ENCODE measurements at places on chromosomes 6 and 20. TPM values are rescaled to one million over a fixed set of nuclear protein-coding genes. Genes with fewer than 3 reads are reported as not detected.

DNA sequence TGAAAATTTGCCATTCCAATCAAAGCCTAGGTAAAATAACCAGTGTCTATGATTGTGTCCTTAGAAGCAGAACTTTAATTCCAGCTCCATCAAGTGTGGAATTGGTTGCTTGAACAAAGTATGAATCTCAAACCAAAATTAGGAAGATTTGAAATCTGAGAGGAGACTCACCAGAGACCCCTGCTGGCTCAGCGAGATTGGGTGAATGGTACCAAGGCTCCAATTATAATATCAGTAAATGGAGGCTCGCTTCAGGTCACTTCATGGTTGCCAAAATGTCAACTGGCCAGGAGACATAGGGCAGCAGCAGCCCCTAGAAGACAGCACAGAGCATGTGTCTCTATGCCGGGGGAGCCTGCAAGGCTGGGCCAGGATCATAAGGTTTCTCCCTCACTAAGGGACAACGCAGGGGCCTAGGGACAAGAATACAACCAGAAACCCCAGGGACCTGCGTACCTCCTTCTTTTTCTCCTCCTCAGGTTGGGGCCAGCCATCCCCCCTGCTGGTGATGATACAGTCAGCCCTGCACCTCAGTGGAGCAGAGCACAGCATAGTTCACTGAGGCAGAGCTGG lies 14.0 kb downstream of the RBL1 start:
- peak; percentile 17 for DNase-seq

GRCh38 chr20:45833883-45834796 lies 541 bp downstream of the SNX21 start:
- DNase-seq, result peak; percentile 75

BTNL2 gene
- total RNA-seq, result not detected

IP6K3 gene
- total RNA-seq, result not detected

MRAP2 gene
- total RNA-seq, result 0.80 TPM

DNA sequence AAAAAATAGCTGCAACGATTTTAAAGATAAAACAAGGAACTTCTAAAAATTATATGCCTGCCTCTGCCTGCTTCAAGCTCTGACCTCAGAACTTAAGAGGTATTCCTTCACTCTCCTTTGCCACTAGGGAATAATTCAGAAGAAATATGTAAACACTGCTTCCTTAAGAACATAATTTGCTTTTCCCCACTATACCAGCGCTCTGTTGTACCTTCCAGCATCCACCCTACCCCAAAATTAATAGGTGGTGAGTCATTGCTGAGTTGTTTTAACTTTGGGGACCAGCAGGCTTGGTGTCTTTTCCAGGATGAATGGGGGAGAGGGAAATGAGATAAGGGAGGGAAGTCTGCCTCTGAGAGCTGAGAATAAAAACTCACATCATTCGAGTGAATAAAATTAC lies 107.7 kb upstream of the ATXN1 start:
- no peak for DNase-seq

- DNase-seq, result no peak
These were observed 87.4 kb downstream of the GJA1 start for GRCh38 chr6:121522771-121523386.

GRCh38 chr6:132892929-132893771 lies 78.8 kb downstream of the RPS12 start:
- no peak for DNase-seq

DNA sequence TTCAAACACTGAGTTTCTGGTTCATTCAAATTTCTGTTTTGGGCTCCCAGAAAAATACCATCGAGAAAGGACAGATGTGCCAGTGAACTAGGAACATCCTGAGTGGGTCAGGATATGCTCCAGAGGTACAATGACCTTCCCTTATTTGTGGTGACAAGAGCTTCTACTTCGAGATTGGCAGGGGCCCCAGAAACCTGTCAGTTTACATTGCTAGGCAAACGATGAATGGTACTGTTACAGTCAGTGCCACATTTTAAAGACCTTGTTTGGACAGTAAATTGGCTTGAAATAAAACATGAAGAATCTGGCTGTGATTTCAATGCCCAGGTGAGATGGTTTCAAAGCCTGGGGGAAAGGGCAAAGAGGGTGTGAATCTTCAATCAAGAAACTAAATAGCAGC lies 454.5 kb upstream of the ID4 start:
- DNase-seq, result no peak

DNA sequence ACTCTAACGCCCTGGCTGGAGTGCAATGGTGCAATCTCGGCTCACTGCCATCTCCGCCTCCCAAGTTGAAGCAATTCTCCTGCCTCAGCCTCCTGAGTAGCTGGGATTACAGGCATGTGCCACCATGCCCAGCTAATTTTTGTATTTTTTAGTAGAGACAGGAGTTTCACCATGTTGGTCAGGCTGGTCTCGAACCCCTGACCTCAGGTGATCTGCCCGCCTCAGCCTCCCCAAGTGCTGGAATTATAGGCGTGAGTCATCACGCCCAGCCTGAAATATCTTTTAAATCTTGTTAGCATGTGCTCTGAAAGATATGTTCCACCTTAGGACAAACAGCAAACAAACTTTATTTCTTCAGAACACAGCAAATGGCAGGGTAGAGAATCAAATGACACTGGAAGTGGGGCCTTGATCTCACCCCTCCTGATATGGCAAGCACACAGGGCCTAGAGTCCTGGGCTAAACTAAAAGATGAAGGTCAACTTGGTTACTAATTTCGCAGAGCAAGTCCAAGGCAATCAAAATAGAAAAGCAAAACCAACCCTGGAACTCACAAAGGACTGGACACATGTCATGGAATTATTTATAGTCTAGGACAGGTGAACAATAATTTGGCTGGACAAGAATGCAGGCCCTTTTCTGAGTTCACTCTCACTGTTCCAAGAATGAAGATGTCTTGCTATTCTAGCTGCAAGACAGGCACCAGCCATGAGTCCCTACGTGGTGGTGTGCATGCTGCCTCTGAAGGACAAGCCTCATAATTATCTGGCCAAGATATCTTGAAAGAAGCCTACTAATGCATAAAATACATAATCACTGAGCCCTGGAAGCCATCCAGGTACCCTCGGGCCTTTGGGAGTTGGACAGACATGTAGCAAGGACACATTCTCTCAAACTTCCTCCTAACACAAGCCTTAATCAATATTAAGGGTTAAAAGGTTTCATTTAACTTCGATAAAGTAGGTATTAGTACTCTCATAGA lies 35.6 kb downstream of the B4GALT5 start:
- DNase-seq, result no peak

Measured in transverse colon (tissue), 4 donors.